ENCODE measurements at places on chromosomes 12 and 14.
A peak's percentile ranks its signal among the peaks of the same experiment; 100 is the strongest.

DNA sequence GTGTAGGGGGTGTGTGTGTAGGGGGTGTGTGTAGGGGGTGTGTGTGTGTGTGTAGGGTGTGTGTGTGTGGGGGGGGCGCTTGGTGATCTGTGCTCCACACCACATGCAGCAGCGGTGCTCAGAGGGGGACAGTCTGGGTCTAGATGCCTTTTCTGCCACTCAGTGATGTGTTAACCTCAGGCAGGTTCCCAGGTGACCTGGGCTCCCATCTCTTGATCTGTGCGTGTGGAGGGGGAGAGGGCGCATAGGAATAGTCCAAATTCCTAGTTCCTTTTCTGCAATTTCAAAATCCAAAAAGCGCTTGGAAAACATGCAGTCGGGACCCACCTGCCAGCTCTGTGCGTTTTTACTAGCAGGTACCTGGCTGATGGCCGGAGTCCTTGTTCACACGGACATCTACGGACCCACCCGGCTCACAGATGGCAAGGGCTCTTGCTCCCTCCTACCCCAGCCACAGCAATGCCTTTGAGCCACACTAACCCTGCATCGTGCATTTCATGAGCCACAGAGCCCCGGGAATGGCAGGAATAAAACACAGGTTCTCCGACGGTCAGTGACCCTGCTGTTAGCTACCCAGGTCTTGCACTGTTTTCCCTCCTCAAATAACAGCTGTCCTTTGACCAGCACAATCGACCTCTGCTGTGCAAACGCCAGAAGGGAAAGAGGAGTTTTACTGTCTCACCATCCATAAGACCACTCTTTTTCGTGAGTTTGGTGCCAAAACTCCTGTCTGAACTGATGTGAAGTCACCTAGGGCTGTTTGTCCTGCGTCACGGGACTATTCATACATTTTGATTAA is 120.8 kb downstream of the GLT1D1 start:
- no peak for DNase-seq

GRCh38 chr14:30673071-30673470 is 51.0 kb downstream of the SCFD1 start:
- DNase-seq = no peak

GRCh38 chr12:108268397-108268796 is 70.7 kb downstream of the CMKLR1 start:
- DNase-seq = no peak

- DNase-seq = no peak
These were observed 5.9 kb downstream of the ADGRD1 start for GRCh38 chr12:130959632-130960031.

DNA sequence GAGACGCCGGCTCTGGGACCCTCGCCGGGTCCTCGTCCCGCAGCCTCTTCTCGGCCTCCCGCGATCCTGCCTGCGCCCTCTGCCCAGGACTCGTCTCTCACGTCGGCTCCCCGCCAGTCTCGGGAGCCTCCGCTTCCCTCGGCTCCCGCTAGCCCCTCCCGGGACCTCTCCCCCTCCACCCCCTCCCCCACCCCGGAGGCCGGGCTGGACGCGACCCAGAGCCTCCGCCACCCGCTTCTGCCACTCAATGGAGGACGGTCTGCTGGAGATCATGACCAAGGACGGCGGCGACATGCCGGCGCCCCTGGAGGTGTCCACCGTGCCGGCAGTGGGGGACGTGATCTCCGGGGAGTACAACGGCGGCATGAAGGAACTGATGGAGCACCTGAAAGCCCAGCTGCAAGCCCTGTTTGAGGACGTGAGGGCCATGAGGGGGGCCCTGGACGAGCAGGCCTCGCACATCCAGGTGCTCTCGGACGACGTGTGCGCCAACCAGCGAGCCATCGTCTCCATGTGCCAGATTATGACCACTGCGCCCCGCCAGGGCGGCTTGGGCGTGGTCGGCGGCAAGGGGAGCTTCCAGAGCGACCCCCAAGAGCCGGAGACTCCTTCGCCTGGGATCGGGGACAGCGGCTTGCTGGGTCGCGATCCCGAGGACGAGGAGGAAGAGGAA is 568 bp downstream of the CCDC184 start:
- no peak for DNase-seq

DNA sequence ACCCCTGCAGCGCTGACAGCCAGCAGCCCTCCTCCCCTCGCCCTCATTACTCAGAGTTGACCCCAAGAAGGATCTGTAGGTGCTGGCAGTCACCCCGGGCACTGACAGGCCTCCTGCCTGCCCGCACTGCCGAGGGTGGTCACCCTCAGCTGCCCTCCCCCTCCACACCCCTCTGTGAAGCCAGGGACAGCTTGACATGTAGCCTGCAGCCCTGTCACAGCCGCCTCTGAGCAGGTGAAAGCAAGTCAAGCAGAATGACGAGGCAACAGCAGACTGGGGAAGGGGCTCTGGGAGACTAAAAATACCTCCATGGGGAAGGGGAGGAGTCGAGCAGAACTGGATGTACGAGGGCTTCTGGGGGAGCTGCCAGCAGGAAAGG is 178.1 kb downstream of the DPF3 start:
- peak; percentile 26 for DNase-seq

DNA sequence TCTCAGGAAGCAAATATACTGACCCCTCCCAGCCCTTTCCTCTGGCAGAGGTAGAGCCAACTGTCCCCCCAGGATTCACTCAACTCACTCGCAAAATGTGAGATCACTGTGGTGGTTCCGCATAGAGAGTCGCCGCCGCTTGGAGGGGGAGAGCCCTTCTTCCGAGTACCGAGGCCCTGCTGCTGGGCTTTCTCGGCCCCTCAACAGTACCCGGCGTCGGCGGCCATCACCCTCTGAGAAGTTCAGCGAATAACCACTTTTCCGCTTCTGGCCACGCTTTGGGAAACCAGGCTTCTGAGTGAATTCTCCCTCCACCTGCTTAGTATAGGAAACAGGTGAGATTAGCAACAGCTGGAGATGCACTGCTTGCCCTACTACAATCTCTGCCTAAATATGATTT is 31.1 kb downstream of the BAZ2A start:
- no peak for DNase-seq

DNA sequence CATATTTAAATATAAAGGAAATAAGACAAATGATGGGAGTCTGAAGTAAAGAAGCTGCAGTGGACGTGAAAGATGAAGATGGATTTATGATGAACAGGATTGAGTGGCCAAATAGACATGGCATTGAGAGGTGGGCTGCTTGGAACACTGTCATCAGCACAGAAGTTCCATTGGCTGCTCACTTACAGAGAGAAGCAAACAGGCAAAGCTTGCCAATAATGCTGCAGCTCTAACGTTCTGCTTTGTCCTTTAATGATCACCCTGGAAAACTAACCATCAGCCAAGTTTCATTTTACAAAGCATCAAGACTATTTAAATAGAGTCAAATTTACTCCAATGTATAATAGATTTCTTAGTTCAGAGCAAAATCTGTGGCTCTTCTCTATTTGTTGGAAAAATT is 721.4 kb downstream of the TMTC2 start:
- no peak for DNase-seq

GRCh38 chr14:77062261-77062660 is 33.8 kb upstream of the IRF2BPL start:
- DNase-seq = no peak

DNA sequence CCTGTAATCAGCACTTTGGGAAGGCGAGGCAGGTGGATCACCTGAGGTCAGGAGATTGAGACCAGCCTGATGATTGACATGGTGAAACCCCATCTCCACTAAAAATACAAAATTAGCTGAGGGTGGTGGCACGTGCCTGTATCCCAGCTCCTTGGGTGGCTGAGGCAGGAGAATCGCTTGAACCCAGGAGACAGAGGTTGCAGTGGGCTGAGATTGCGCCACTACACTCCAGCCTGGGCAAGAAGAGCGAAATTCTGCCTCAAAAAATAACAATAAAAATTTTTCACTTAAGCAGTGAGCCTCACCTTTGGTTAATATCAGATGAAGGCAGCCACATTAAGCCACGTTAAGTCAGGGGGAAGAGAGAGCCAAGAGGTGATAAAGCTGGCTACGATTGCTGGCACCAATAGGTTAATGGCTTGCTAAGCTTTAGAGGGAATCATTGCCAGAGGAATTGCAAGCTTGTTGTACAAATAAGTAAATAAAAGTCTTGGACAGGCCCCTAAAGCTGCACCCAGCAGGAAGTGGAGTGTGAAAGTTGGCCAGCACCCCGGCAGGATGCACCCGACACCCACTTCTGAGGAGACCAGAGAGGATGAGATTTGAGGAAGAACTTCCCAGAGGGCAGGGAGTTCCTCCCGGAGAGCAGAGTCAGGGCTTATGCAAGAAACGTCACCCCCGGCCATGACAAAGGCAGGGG is 41.3 kb upstream of the TESC start:
- no peak for DNase-seq

DNA sequence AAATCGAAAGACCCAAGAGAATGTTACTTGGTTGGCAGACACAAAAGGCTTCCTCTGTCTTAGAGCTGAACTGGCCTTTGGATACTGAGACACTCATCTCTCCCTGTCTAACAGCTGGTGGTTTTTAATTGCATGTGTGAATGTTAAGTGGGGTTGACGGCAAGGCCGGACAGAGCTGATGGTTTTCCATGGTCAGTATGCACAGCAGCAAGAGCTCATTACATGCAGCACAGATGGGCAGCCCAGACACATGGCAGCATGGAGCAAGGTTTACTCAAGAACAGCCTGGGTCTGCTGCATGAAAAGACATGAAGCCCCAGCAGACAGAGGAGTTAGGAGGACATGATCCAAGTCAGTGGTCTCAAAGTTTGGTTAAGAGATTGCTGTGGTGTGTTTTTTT is 27.8 kb upstream of the CACNA2D4 start:
- no peak for DNase-seq

GRCh38 chr14:89378119-89378518 is 38.9 kb downstream of the FOXN3 start:
- peak; percentile 73 for DNase-seq

DNA sequence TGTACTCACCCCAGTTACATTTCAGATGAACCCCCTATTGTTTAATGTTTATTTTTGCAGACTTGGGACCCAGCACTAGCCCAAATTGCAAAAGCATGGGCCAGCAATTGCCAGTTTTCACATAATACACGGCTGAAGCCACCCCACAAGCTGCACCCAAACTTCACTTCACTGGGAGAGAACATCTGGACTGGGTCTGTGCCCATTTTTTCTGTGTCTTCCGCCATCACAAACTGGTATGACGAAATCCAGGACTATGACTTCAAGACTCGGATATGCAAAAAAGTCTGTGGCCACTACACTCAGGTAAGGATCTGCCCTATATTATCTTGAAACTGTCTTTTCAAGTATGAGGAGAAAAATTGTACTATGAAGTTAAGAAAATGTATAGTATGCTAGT is 1.2 kb downstream of the GLIPR1 start:
- peak; percentile 83 for DNase-seq

GRCh38 chr12:71439362-71439612 is 311 bp upstream of the LGR5 start:
- no peak for DNase-seq

DNA sequence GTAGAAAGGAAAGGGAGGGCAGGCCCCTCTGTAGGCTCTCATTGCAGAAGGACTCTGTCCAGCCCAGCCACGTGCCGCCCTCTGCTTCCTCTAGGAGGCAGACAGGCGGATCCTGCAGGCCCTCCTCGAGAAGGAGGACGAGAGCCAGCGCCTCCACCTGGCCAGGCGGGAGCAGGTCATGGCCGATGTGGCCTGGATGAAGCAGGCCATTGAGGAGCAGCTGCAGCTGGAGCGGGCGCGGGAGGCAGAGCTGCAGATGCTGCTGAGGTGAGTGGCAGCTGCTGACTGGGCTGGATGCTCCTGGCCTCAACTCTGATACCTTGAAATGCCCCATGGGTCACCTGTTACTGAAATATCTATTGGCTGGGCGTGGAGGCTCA is 10.9 kb downstream of the TCHP start:
- DNase-seq = peak; percentile 47

GRCh38 chr12:62400135-62400534 is 66.5 kb upstream of the MON2 start:
- no peak for DNase-seq

DNA sequence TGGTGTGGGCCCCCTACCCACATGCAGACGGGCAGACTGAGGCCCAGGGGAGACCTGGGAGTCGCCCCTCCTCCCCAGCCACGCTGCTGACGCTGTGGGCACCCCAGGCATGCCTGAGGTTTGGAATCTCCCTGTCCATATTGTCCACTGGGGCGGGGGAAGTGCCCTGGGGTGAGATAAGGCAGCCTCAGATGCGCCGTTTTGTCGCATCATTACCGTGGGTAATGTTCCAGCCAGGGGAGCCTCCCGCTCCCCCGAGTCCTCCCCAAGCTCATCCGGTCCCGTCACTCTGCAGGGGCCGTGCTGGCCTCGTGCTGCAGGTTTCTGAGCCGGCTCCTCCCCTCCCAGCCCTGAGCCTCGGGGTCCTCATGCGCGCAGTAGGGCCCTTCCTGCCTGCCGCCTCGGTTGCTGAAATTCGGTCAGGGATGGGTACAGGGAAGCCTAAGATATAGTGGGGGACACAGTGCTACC is 11.4 kb downstream of the INF2 start:
- no peak for DNase-seq

DNA sequence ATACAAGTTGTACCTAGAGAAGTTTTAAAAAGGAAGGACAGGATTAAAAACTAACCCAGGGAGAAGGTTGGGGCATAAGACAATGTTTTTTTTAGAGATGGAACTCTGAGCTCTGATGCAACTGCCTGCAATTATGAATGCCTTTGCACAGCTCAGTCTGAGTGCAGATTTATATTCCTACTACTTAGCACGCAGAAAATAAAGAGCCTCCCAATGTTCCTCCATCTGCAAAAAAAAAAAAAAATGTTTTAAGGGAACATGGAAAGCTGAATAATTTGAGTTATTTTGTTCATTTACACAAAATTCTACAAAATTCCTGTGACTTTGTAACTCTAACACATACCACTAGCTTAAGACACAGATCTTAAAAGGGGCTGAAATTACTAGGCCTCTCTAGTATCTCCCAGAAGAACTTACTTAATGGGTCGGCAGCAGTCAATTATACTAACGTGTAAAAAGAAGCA is 15.7 kb downstream of the CLIP1 start:
- peak; percentile 26 for DNase-seq

DNA sequence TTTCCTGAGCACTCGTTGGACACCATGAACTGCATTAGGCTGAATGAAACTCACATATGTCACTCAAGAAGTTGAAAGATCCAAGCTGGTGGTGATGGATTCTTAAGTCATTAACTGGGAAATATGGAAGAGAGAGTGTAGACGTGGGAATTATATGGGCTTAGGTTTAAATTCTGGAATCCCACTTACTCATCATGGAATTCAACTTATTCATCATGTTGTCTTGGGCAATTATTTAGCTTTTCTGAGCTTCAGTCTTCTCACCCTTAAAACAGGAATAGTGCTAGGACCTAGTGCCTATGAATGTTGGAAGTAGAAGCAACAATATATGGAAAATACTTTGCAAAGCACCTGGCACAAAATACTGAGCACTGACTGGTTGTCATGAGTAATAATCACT is 292.4 kb upstream of the TBX3 start:
- DNase-seq = peak; percentile 62

- DNase-seq = no peak
These were observed 6.9 kb downstream of the ZBTB39 start for GRCh38 chr12:56999456-56999855.

- DNase-seq = peak; percentile 15
These were observed 52.5 kb downstream of the LMO3 start for GRCh38 chr12:16553457-16553856.

GRCh38 chr12:50362671-50363070 is 33.7 kb downstream of the FAM186A start:
- no peak for DNase-seq

- peak; percentile 68 for DNase-seq
These were observed 704 bp downstream of the SDR39U1 start for GRCh38 chr14:24441904-24442239.
